ENCODE measurements at places on chromosomes 16 and 17.

- no peak for DNase-seq
Measured at GRCh38 chr17:8670421-8670820, 39.9 kb upstream of the MYH10 start.

- peak; percentile 82 for DNase-seq
Measured at GRCh38 chr17:76546556-76547182, 6.8 kb downstream of the PRCD start.

DNA sequence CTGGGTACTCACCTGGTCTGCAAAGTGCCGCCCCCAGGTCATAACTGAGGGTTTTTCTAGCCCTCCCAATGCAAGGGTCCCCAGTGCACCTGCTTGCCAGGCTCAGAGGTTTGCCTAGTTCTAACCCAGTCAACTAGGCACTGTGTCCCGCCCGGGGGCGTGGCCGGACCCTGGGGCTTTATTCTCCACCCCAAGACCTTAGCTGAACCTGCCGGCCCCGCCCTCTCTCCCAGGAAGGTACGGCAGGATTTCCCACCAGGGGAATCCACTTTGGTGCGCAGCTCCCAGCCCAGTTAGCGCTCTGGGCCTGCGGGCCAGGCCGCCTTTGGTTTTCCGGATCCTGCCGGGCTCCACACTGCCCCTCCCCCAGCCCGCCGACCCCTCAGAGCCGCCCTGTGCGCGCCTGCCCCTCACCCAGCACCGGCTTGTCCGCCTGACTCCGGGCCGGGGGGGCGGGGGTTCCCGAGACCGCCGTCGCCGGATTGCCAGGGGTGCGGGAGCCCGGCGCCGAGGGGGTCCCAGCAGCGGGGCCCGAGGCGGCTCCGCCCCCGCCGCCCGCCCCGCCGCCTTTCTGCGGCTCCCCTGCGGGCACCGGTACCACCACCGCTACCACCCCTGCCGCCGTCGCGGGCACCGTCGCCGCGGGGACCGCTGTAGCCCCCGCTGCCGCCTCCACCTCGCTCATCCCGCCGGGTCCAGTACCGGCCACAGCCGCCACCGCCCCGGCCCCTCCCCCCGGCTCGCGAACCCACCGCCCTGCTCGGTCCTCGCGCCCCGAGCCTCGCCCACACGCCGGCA is 424 bp downstream of the YBX2 start:
- no peak for DNase-seq

GRCh38 chr17:72982680-72983079 is 109.8 kb downstream of the SLC39A11 start:
- DNase-seq, result no peak

GRCh38 chr17:50196826-50197225 is 4.6 kb downstream of the COL1A1 start:
- no peak for DNase-seq

DNA sequence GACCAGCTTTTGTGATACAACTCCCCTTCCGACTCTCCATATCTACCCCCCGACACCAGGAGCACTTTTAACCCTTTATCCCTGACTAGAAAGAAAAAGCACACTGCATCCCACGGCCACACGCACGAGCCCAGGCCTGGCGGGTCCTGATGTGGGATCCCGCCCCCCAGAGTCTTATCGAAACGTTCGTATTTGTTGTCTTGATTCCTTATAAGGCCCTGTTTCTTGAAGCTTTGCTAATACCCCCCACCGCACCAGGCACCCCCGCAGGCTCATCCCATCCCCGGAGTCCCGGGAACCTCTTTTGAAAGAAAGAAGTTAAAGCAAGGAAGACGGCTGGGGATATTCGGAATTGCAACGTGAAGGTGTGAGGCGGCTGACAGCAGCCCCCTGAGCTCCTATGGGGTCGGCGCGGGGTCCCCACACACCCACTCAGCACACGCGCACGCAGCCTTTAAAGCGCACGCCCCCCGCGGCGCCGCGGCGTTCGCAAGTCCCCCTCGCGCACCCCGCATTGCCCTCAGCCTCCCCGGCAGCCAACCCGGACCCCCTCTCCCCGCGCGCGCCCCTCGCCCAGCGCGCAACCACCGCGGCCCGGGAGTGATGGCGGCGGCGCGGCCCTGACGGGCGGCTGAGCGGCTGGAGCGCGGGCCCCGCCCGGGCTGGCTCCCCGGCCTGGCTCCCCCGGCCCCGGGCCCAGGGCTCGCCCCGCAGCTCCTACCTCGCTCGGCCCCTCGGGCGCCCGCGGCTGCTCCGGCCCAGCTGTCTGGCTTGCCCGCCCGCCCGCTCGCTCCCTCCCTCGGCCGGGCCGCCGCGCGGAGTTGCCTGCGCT is 448 bp downstream of the STAT5B start:
- DNase-seq, result no peak

- DNase-seq, result no peak
Measured at GRCh38 chr16:11691771-11692170, 23.5 kb downstream of the SNN start.

DNA sequence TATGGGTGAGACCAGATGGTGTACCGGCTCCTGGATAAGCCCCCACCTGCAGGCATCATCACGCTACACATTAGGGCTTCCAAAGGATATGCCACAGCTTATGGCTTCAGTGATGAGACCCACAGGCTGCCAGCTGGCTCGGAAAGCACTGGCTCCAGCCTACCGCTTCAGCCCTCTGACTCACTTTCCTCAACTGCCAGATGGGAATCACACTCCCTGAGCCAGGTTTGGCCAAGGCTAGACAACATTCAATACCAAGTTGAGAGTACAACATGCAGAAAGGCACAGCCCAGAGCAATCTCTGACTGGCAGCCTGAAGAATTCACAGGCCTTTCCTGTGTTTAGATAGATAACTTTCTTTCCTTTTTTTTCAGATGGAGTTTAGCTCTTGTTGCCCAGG is 10.3 kb downstream of the CENPV start:
- DNase-seq, result no peak

DNA sequence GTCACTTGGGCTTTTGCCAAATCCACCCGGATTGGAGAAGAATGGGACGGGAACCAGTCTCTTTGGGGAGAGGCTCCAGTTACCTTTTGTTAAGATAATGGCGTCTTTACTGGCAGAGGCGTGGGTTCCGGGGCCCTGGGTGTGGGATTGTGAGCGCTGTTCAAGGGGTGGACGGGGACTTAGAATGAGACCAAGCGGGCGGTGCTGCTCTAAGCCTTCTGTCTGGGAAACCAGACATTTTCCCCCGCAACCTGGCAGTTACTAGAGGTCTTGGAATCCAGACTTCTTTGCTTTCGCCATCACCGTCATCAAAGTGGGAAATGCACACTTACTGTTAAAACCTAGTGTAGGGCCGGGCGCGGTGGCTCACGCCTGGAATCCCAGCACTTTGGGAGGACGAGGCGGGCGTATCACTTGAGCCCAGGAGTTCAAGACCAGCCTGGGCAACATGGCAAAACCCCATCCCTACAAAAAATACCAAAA is 706 bp downstream of the TEN1 start:
- DNase-seq, result no peak

GRCh38 chr17:41781404-41782110 is 5.0 kb downstream of the JUP start:
- no peak for DNase-seq

DNA sequence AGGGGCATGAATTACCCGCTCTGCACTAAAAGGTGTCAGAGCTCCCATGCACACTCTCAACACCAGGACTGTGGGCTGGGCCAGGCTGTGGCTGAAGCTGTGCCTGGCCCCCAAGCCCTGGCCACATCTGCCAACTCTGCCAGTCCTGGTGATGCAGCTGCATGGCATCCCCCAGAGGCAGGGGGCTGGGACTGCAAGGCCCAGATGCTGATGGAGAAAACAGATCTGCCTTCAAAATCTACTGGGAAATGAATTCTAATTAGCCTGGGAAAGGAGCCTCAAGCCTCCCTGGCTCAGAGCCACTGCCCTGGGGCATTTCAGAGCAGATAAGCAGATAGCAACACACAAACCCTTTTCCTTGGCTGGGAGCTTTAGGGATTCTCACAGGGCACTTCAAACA is 3.4 kb downstream of the CHST6 start:
- DNase-seq, result no peak

DNA sequence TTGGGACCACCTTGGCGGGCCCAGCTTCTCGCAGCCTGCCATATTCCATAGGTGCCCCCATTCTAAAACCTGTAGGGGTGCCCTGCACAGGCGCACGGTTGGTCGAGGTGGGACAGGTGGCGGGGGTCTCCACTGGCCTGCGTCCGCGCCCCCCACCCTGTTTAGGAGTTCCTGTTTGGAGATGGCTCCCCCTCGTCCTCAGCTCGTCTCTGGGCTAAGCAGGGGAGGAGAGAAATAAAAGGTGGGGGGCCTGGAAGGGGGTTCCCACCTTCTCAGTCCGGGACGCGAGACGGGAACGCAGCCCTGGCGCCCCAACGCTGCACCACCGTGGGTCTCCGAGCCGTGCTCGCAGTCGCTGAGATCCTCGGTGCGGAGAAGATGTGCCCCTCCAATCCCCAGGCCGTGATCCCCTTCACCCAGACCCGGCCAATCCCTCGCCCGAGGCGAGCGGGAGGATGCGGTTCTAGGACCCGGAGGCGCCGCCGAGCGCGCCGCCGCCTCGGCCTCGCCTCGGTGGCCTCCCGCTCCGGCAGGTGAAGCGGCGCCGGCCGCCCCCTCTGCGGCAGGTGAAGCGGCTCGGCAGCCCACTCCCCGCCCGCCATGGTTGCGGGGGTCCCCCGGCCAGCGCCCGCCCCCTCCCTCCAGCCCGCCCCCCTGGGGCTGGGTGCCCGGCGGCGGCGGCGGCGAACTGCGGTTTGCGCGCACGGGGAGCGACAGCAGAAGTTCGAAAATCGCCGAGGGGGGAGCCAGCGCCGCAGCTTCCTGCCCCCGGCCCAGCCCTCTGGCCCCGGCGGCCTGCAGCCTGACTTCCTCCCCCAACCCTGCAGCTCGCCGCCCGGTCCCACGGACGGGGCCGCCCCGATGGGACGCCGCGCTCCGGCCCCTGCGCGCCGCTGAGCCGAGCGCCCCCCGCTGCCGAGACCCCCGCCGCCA is at the start of gene FMNL1:
FMNL1 (plus strand) TSS at position 805 of the 933 bp plus-strand sequence. CDS start 240 bp downstream, outside the sequence.
- DNase-seq, result no peak

GRCh38 chr17:50101346-50102163 is 6.4 kb downstream of the PDK2 start:
- no peak for DNase-seq

DNA sequence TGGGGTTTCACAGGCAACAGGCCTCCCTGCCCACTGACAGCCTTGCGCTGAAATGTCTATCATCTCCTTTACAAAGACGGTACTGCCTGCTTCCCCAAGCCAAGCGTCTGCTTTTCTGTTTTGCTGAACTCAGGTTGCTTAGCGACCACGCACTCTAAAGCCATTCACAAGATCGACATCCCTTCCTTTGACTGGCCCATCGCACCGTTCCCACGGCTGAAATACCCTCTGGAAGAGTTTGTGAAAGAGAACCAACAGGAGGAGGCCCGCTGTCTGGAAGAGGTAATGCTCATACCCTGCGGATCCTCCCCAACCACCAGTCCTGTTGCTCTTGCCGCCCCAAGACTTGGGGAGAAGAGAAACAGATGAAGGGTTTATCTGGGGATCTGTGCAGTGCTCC is 28.7 kb downstream of the TMEM186 start:
- no peak for DNase-seq

GRCh38 chr17:50550661-50551432 is 3.9 kb downstream of the SPATA20 start:
- peak; percentile 29 for DNase-seq

- no peak for DNase-seq
Measured at GRCh38 chr17:66272811-66273585, 29.4 kb upstream of the PRKCA start.

DNA sequence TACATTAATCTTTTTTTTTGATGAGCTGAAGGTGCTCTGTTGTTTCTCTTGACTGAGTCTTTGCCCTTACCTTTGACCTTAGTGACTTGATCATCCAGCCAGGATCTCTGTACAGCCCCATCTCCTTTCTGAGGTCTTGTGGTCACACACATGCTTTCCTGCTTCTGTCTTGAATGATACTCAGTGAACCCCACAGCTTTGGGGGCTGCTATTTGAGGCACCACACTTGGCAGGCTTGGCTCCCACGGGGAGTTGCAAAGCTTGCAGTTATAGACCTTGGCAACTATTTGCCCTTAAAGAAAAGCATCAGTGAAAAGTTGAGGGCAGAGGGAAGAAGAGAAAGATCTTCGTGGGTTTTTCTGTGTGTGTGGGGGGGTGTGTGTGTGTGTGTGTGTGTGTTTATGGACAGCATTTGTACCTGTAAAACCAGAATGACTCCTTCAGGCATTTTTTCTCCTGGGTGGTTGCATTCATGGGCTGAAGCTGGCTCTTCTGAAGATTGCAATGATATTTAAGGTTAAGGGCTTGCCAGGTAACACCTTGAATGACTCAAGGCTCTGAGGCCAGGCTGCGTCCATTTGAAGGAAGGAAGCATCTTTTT is 101.6 kb downstream of the MSI2 start:
- no peak for DNase-seq

DNA sequence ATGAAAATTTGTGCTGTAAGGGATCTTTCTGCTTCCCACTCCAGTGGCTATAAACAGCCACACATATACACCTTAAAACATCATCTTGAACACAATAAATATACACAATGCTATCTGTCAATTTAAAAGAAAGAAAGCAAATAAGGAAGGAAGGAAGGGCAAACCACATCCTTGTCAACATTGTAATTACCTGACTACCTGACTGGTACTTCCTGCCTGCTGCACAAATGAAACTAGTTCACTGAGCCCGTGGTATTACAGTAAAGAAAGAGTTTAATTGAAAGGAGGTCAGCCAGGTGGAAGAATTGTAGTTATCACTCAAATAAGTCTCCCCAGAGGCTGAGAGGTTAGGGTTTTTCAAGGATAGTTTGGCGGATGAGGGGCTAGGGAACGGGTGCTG is 344.4 kb upstream of the ASIC2 start:
- no peak for DNase-seq

GRCh38 chr16:58160855-58161254 is 31.7 kb upstream of the CFAP20 start:
- no peak for DNase-seq

DNA sequence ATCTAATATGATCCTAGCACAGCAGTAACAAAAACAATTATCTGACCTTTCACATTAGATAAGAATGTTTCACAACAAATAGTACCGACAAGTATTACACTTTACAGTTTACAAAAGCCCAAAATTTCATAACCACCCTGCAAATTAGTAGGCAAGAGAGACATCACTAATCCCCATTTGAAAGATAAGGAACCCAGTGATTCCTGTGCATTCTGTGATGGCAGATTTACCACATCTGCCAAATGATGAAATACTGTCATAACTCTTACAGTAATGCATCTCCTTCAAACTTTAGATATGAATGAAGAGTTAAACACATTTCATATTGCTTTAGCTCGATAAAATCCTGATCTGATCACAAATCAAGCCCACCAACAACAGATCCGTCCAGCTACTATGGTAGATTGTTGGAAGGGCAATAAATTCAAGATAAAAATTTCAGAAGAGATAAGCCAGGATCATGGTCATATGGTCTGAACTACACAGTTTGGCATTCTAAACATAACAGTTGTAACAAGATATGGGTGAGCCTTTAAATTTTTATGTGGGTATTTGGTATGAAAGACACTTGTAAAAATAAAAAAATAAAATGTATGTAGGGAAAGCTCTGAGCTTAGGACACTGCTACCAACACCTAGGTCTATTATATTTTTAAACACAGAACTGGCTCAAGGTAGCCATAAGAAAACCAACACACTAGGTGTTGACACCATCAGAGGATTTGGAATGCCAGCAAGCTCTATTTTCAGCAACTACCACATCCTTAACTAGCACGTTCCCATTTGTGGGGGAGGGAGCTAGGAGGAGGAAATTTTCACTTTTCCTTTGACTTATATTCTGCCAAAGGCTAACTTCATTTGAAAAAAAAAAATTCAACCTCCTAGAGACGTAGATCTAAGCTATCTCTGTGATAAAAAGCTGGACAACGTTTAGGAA is 9.3 kb downstream of the YWHAE start:
- DNase-seq, result no peak

GRCh38 chr17:36980280-36980761 is 31.6 kb downstream of the AATF start:
- no peak for DNase-seq
